ENCODE measurements at places on chromosomes 7 and 10.

- no peak for DNase-seq
Observed at GRCh38 chr7:46210467-46210866, 289.4 kb upstream of the IGFBP3 start.

DNA sequence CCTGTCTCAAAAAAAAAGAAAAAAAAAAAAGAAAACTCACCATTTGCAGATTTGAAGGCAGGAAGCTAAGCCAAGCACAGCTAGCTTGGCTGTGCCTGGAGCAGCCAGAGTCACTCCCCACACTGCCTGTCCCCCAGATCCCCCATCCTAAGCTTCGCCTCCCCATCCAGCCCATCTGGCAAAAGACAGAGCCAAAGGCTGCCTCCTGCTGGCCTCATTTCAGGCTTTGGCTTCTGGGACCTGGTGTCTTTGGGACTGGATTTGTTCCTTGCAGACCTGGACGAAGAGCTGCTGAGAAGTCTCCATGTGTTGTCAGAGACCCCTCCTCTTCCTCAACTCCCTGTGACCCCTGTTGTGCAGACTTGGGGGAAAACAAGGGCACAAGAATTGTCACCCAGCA, 8.1 kb downstream of the ASL start:
- DNase-seq, result no peak

DNA sequence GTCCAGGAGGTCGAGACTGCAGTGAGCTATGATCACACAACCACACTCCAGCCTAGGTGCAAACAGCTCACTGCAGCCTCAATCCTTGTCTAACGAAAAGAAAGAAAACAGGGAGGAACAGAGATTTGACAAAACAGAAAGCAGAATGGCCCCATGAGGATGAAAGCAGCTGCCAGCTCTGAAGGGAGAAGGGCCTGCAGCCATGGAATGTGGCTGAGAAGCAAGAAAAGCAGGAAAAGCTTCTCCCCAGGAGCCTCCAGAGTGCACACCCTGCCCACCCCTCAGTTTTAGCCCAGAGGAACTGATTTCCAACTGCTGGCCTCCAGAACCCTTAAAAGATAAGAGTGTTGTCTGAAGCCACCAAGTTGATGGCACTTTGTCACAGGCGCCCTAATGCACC, 13.0 kb downstream of the ESYT2 start:
- DNase-seq, result no peak

DNA sequence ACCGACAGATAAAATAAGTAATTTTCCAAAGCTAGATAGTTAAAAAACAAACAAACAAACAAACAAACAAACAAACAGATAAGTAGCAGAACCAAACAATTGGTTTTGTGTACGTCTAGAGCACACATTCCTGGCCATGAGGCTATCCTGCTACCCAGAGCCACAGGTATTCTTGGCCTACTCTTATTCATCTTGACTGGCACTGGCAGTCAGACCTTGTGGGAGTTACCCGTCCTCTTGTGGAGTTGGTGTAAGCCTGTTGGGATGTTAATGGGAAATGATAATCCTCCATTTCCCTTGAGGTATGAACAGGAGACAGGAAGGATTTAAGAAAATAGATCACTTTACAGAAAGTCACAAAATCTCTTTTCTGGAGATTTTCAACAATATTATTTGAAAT, 142.4 kb upstream of the MEOX2 start:
- no peak for DNase-seq

DNA sequence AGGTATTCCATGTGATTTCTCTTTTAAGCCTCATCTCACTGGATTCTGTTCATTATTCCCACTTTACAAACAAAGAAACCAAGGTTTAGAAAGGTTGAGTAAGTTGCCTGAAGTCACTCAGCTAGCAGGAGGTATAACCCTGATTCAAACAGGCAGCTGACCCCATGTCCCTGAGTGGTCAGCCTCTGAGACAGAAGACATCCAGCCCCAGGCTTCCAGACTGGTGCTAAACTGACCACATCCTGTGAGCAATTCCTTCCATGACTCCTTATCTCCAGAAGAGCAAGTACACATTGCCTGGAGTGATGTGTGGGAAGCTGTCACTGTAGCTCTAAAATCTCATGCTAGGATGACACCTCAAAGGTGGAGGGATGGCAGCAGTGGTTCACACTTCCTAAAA, 3.7 kb downstream of the PLPP4 start:
- DNase-seq, result no peak

- no peak for DNase-seq
Observed at GRCh38 chr7:66348531-66348930, 143.4 kb downstream of the TPST1 start.

GRCh38 chr7:96026010-96026409, 253.7 kb downstream of the DYNC1I1 start:
- DNase-seq, result no peak

DNA sequence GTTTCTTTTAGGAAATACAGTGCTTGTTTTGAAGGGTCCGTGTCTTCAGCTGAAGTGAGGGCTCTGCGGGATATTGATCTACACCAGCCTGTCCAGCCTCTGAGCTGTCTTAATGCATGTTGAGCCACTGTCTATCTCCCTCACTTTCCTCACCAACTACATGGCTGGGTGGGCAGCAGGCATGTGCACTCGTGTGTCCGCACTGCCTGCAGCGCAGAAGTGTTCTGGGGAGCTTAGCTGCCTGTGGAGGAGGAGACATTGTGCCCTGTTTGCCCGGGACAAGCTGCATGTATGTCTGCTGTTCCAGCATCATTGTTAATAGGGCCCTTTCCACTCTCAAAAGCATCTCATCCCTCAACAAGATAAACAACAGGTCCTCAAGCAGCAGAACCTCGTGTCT, 133.1 kb upstream of the EEPD1 start:
- DNase-seq, result no peak

GRCh38 chr7:23532490-23533237, 883 bp upstream of the TRA2A start:
- no peak for DNase-seq

DNA sequence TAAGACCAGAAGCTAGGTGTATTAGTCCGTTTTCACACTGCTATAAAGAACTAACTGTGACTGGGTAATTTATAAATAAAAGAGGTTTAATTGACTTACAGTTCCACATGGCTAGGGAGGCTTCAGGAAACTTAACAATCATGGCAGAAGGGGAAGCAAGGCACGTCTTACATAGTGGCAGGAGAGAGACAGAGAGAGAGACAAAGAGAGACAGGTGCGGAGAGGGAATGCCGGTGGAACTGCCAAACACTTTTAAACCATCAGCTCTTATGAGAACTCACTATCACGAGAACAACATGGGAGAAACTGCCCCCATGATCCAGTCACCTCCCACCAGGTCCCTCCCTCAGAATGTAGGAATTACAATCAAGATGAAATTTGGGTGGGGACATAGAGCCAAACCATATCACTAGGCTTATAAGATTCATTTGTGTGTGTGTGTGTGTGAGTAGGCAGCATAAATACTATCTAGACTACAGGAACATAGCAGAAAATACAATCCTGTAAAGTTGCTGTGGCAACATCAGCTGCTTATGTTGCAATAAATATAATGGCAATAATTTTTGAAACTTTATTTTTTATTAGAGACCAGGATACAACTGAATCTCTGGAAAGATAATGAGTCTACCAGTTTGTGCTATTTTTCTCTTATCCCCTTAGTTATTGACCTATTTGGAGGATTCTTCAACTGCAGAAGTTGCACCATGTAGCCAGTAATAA, 77.1 kb downstream of the NRF1 start:
- DNase-seq, result no peak

- no peak for DNase-seq
Observed at GRCh38 chr7:5653661-5654060, 127.8 kb downstream of the RNF216 start.

GRCh38 chr10:60977161-60978122, 33.5 kb upstream of the RHOBTB1 start:
- DNase-seq, result no peak

- DNase-seq, result no peak
Observed at GRCh38 chr10:31134311-31134952, 102.8 kb upstream of the ZNF438 start.

- DNase-seq, result no peak
Observed at GRCh38 chr7:123432601-123433000, 101.8 kb downstream of the IQUB start.

DNA sequence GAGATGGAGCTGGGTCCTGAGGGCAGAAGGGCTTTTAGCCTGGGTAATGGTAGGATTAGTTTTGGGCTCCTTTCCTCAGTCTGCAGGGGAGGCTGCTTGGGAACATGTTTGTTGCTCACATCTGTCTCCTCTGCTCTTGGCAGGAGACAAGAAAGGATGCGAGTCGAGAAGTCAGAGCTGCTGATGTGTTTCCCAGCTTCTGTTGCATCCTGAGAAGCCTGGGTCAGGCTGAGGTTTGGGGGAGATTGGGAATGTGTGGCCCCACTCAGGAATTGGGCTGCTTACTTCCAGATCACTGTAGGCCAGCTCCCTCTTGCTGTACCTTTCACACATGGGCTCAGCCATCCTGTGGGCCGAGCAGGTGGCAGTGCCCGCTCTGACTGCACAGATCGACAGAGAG, 79.2 kb downstream of the CCNY start:
- DNase-seq, result no peak

- DNase-seq, result no peak
Observed at GRCh38 chr10:24685958-24686540, 37.6 kb downstream of the ARHGAP21 start.

DNA sequence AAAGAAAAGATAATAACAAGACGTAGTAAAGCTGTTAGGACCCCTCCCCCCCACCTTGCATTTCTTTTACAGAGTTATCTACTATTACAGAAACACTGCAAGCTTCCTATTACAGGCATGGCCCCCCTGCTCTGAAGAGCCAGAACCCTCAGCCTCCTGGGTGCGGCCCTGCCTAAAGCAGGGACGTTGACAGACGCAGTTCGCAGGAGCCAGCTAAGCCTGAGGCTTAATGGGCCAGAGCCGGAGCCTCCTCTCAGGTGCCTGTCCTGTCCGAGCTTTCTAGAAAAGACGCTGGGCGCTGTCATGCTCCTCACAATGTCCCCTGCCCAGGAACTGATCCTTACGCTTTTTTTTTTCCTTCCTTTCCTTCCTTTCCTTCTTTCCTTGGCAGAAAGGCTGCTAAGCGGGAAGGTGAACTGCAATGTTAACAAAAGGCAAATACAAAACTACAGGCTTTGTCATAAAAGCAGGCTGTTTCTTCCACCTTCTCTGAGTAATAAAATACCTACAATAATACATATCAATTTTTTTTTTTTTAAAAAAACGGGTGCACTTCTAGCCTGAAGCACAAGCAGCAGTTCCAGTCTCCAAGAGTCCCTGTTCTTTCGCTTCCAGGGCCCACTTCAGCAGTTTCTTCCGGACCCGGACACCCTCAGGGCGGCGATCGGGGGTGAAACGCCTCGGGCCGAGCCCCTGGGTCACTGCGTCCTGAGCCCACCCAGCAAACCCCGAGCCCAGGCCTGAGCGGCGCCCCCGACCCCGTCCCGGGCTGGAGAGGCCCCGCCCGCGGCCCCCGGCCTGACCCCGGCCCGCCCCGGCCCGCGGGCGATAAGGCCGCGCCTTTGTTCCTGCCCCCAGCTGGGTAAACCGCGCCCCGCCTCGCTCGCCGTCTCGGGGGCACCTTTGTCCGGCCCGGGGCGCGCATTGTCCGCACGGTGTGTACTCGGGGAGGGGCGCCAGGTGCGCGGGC, 11.2 kb downstream of the MNX1 start:
- no peak for DNase-seq

DNA sequence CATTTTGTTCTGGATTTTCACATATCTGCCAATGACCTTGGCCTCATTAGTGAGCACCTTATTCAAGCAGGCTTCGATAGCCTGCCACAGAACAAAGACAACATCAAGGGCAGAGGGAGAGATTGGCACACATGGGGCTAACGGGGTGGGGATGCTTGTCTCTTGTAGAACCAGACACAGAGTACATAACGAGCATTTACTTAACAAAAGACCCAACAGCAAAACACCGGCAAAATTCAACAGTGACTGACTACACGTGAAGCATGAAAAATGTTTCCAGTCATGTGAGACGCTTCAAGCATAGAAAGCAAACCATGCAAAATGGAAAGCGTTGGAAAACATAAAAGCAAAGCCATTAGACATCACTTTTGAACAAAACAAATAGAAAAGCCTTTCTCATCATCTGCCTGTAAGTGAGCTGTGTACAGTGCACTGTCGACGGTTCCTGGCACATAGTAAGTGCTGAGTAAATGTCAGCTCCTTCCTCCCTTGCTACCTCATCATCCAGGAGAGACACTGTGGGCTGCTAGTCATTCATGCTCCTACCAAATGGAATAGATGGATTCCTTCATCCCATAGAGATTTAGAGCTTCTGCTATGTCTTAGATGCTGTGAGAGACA, 134.4 kb upstream of the AGK start:
- DNase-seq, result no peak

DNA sequence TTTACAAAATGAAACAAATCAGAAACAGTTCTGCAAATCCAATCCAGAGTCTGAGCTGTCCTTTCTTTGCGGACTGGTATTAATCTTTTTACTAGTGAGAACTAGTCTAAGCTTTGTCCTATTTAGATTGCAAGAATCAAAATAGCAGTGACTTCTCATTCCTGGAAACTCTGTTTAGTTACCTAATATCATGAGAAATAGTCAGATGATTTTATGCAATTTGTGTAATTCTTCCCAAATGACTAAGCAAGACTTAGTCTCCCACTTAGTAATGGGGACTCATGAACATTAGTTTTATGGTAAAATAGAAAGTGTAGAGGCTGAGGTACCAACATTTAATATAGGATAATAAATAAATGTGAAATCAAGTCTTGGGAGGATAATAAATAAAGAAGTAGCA, 341.3 kb downstream of the DNAJB9 start:
- no peak for DNase-seq

GRCh38 chr10:114650831-114651230, 7.2 kb downstream of the ABLIM1 start:
- DNase-seq, result no peak

DNA sequence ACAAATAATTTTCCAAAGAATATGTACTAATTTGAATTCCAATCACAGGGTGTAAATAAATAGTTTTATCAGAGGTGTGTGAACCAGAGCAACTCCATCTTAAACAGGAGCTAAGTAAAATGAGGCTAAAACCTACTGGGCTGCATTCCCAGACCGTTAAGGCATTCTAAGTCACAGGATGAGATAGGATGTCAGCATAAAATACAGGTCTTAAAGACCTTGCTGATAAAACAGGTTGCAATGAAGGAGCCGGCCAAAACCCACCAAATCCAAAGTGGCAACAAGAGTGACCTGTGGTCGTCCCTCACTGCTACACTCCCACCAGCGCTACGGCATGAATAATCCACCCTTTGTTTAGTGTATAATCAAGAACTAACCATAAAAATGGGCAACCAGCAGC, 291.7 kb upstream of the SEMA3D start:
- DNase-seq, result no peak

DNA sequence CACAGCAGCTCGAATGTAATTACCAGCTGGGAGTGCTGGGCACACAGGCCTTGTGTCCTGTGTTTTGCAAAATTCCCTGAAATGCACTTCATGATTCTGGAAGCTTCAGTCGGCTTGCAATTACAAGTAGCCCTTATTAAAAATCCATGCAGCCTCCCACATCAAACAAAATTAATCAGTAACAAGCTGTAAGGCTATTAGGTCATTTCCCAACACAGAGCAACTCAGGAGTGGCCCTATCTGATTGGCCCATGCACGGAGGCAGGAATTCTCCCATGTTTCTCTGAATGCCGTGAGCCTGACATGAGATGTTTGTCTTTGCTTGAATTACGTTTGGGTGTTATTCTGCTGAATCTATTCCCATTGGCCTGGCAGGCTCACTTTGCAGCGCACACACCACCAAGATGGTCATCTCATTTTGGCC, 36.9 kb downstream of the FOXL3 start:
- no peak for DNase-seq

- DNase-seq, result no peak
Observed at GRCh38 chr10:117137031-117137910, 799 bp downstream of the VAX1 start.

GRCh38 chr10:62819141-62819920, 3.2 kb upstream of the EGR2 start:
- DNase-seq, result no peak
